ENCODE measurements at places on chromosomes 7 and 10.

DNA sequence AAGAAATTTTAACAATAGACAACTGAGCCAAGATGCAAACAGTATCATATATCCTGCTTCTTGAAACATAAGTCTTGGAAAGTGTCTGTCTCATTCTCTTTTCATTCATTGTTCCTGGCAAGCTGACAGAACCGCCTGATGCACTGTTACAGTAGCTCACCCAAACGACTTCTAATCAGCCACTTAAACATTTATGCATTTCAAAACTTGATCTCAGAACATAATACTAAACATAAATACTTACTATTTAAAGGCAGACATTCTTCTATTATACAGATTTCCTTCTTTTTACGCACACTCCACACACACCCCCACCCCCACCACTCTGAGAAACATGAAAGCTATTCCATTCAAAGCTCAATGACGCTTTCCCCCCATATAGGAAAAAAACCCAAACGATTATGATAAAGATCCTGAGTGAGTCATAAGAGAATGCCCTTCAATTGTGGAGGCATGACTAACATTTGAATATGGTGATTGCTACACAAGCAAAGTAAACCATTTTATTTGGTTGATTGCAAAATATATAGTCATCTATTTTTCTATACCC lies 30.5 kb downstream of the SHTN1 start:
- DNase-seq = no peak

DNA sequence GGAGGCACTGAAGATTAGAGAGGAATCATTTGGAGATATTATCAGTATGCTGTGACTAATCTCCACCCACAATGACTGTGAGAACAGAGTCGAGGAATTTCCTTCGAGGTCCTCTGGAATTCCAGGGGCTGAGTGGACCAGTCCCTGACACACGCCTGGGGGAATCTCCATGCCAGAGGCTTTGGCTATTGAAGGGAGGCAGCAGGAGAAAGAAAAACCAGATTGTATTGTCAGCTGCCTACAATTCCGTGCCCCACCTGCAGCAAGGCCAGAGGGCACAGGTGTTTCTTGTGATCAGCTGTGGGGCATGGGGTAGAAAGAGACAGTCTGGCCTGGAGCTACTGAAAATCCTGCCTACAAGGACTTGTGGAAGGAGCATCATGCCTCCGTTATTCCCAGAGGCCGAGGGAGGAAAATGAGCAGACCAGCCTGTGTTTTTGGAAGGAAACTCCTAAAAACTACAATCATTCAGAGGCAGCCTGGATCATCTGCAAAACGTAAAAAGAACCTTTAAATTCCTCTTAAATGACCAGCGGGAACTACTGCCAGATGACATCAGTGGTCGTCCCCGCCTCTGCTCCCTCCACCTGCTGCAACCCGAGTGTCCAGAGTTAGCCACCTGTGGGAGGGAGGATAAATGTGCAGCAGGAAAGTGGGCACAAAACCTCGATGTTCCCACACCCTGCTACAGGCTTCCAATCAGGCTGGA lies 25.4 kb upstream of the ANK3 start:
- DNase-seq = no peak

DNA sequence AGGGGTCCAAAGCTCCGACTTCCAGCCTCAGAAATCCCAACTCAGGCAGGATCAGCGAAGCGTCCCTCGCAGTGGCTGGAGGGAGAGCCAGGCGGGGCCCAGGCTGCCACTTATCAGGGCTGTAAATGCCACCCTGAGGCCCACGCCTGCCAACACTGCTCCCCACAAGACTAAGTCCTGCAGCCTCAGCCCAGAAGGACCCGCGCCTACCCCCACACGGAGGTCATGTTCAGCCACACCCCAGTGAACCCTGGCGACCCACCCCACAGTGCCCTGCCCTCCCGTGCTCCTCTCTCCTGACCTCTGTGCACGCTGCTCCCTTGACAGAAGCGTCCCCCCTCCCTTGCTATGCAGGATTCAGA lies 3.2 kb downstream of the PSMG3 start:
- DNase-seq = no peak

DNA sequence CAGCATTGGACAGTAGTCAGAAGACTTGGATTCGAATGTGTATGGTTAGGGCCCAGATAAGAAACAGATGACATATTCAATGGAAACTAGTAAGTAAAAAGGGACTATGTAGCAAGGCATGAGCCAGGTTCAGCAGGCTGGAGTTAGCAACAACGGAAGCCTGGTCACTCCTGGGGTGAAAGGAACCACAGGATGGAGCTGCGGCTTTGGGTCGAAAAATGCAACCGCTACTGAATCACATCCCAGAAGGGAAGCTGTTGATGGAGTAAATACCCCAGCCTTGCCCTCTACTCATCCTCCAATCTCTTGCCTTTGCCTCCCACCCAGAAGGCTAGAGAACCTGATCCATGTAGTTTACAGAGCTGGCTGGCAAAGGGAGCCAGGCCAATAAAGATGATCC lies 37.5 kb upstream of the EGR2 start:
- no peak for DNase-seq

GRCh38 chr10:124802313-124802675 lies 675 bp downstream of the ABRAXAS2 start:
- peak; percentile 11 for DNase-seq

- no peak for DNase-seq
Observed at GRCh38 chr10:130621231-130621775, 485.1 kb downstream of the GLRX3 start.

DNA sequence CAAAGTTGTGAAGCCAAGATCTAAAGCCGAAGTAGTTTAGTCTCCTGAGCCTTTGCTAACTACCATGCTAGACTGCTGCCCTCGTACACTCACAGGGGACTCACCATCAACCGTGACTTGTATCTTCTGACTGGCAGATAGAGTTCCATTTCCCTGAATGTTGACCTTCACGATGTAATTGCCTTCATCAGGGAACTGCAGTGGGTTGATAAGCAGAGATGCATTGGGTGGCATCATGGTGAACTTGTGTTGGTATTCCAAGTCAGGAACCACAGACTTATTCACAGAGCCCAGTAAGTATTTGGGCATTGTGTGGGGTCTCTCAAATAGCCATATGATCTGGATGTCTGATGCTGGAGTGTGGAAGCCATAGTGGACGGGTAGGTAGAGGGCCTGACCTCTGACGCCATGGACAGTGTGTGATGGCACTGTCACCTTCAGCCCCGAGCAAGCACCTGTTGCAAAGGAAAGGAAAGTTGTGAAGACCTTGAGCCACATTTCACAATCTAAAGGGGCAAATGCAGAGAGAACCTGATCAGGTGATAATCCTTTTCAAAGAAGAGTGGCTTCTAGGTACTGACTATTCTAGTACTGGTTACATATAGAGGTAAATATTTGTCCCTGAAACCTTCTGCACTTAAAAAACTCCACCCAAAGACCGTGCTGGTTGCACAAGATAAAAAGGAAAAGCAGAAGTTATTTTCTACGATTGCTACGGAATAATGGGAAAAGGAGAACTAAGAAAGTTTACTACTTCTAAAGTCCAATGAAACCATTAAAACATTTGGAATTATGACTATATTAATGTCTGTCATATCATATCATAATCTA lies 7.1 kb downstream of the HEPACAM2 start:
- DNase-seq = no peak

DNA sequence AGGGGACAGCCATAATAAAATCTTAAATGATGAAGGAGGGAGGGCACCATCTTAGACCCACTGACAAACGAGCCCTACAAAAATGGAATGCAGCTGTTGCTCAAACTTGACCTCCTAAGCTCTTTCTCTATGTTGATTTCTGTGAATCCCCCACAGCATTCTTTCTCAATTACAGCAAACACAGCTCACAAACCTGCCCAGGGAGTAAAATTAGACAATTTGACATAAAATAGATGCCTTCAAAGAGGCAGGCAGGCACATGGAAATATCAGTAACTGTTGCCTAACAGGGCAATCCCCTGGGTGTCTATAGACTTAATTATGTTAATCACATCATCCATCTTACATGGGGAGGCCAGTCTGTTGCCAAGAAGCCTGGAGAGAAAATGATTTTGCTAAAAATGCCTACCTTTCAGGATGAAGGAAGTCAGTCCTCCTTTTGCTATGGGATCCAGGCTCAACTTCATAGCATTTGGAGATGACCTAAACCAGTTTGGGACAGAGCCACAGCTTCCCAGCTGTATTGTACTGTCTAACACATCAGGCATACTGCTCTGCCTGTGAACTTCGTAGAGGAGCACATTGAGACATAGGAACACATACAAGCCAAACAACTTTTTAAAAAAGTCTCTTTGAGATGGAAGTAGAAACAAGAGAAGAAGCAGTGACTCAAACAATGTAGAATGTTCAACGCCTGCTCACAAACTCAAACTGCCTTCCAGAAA lies 1177.4 kb downstream of the SORCS1 start:
- no peak for DNase-seq

DNA sequence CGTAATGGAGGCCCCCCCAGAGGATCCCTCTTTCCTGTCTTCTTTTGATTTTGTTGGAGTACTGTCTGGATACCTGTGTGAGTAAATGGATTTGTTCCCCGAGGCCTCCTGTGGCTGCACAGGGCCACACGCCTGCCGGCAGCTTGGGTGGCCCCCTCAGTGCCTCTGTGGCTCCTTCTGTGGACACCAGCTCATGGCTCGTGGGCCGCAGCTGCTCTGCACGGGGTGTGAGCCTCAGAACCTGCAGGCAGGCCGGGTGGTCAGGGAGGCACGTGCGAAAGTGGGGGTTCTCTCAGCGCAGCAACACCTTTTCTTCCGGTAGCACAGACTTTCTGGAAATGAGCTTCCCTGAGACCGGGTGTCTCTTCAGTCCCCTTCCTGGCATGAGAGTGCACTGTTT lies 70.3 kb downstream of the WDR37 start:
- no peak for DNase-seq

- DNase-seq = no peak
Observed at GRCh38 chr7:51311166-51311565, 5.4 kb downstream of the COBL start.

- DNase-seq = no peak
Observed at GRCh38 chr7:18694911-18695310, 199.4 kb downstream of the HDAC9 start.

DNA sequence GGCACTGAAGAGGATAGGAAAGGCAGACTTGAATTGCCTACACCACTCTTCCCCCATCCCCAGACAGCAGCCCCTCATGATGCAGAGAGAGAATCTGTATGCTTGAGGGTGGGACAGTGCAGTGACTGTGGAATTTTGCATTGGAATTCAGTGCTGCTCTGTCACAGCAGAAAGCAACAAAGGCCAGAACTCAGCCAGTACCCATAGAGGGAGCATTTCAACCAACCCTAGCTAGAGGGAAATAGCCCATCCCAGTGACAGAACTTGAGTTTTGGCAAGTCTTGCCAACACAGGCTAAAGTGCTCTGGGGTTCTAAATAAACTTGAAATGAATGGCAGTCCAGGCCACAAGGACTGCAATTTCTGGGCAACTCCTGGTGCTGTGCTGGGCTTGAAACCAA lies 80.4 kb downstream of the TES start:
- no peak for DNase-seq

DNA sequence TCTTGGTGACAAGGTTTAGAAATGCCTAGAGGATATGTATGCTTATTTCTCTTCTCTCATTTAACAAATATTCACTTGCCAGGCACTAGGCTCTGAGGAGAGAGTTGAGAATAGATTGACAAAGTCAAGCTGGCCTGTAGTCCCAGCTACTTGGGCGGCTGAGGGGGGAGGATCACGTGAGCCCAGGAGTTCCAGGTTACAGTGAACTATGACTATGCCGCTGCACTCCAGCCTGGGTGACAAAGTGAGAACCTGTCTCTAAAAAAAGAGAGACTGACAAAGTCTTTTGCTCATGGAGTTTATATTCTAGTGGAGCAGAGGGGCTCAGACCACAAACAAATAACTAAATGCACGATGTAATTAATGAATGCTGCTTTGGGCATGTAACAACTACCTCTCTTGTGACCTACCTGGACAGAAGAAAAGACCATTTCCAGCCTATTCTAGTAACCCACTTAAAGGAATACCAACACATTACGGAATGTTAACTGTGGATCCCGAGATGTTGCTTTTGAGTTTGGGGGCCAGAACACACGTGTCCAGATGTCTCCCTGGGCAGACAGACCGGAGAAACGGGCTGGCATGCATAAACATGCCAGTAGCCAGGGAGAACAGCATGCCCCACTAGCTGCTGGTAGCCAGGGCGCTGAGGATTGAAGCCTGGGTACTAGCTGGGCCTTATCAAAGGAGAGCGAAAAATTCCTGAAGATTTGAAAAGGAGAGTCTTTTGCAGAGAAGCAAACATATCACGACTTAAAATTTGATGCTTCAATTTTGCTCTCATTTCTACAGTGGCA lies 2.6 kb upstream of the BMPR1A start:
- no peak for DNase-seq

DNA sequence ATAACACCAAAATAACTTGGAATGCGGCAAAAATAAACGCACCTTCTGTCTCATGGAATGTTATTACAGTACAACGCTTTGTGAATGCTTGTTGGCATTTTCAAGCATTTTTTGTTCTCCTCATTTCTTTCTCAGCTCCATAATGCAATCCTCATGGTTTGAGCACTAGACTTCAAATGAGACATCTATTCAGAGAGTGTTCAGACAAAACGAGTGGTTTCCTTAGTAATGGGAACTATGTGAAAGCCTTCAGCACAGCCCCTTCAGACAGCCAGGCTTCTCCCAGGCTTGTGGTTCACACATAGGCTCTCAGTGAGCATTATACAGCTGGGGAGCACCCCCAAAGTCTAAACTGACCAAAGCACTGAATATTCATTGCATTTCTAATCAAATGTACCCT lies 8.6 kb upstream of the LRRN3 start:
- DNase-seq = no peak

- no peak for DNase-seq
Observed at GRCh38 chr7:17212188-17212587, 86.3 kb upstream of the AHR start.

GRCh38 chr10:62710182-62710581 lies 94.3 kb upstream of the ADO start:
- no peak for DNase-seq

DNA sequence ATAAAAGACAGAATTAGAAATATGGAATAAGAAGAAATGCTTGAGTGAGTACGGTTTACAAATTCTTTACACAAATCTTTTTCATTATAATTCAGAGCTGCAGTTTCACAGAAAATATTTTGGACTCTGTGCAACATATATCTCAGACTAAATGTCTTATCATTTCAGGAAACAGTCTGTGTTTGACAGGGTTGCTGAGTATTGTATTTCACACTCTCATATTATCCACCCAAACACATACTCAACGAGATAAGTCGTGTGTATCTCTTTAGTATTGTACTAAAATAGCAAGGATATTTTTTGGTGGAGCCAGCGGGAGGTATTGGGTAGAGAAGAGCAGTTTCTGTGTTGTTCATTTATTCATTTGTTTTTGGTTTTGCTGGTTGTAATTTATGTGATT lies 39.0 kb upstream of the SLC39A12 start:
- DNase-seq = no peak

GRCh38 chr7:32020551-32021159 lies 49.6 kb downstream of the PDE1C start:
- DNase-seq = no peak

DNA sequence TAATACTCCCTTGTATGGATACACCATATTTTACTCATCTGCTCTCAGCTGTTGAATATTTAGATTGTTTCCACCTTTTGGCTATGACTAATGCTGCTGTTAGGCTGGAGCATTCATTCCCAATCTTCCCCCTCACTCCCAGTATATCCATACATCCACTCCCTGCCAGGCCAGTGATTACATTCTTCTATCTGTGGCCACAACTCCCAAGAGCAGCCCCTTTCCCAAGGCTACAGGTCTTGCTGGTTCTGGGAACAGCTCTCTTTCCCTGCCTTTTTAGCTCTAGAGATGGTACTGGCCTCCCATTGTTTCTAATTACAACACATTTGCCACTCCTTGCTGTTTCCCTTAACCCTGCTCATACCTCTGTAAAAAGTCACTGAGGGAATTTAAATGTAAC lies 28.2 kb downstream of the SFR1 start:
- no peak for DNase-seq
